ENCODE measurements at places on chromosomes 1 and 21.
A peak's percentile ranks its signal among the peaks of the same experiment; 100 is the strongest.

GRCh38 chr1:3471356-3472087, 17.1 kb downstream of the ARHGEF16 start:
- DNase-seq = no peak

- no peak for DNase-seq
Measured at GRCh38 chr1:23570001-23570691, 10.8 kb upstream of the ID3 start.

- DNase-seq = no peak
Measured at GRCh38 chr1:101089613-101090338, 64.2 kb upstream of the DPH5 start.

GRCh38 chr1:161121042-161121650, 3.2 kb downstream of the NIT1 start:
- no peak for DNase-seq

GRCh38 chr1:92754000-92754718, 30.7 kb downstream of the EVI5 start:
- DNase-seq = no peak

- DNase-seq = no peak
Measured at GRCh38 chr21:34811368-34811767, 142.6 kb downstream of the CLIC6 start.

GRCh38 chr1:171126504-171126903, 35.8 kb downstream of the FMO3 start:
- DNase-seq = no peak

GRCh38 chr1:202860744-202861419, 28.1 kb downstream of the RABIF start:
- peak; percentile 68 for DNase-seq

DNA sequence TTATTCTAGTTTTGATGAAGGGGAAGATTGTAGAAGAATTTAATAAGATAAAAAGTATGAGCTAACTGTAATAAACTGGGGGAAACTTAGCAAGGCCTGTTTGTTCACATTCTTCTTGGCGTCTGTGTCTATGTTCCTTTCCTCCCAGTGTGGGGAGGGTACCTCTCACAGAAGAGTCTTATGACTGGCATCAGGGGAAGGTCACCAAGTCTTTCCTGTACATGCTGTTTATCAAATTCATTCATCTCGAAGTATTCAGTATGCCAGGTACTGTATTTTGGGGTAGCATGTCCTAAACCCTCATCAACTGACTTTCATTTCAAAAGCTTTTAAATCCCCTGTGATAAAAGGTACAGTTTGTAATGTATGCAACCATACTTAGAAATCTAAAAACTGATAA, 78.4 kb downstream of the HS2ST1 start:
- no peak for DNase-seq

DNA sequence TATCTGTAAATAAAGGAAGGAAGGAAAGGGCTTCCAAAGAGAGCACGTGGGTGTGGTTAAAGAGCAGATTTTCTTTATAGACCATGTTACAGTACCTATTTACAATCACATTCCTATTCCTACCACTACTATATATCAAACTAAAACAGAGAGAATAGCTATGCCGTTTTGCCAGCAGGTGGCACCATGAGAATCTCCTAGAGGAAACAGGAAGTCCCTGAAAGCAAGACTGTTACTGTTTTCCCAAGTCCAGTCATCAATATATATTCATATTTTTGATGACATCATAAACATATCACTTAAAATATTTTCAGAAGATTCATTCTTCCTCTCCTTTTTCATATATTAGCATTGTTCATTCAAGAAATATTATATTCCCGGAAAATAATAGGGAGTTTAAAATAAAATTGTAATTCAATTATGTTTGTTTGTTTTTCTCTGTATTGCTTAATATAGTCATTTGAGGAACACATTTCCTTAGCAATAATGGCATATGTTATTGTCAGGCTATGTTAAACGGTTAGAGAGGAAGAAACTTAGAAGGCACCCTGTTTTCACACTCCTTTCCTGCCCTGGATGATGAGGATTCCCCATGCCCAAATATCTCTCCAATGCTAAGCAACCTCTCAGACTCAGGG, 6.6 kb downstream of the CCDC190 start:
- peak; percentile 84 for DNase-seq

GRCh38 chr1:35708441-35708921, 10.2 kb downstream of the C1orf216 start:
- peak; percentile 95 for DNase-seq

- peak; percentile 97 for DNase-seq
Measured at GRCh38 chr1:185534801-185535200, 199.4 kb upstream of the HMCN1 start.

- DNase-seq = no peak
Measured at GRCh38 chr1:229133811-229134210, 137.1 kb upstream of the RAB4A start.

DNA sequence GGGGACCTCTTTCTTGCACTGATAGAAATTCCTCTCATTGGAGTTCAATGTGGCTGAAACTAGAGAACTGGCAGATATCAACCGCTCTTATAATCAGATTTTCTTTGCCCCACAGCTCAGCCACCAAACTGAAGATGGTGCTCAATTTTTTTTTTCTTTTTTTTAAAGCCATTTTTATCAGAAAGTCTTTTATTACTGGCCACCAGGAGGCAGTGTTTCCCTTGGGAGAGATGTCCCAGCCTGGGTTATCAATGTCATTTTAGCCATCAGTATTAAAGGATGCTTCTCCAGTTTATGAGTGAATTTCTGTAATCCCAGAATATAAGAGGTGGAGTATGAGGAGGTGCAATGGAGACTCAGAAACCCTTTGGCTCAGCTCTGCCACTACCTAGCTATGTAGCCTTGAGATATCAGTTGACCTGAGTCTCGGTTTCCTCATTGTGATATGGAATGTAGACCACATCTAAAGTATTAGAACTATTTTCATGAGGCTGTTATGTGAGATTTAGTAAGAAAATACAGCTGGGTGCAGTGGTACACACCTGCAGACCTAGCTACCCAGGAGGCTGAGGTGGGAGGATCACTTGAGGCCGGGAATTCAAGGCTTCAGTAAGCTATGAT, 27.6 kb downstream of the CD244 start:
- peak; percentile 4 for DNase-seq

GRCh38 chr21:26148071-26148839, 22.3 kb downstream of the APP start:
- no peak for DNase-seq

DNA sequence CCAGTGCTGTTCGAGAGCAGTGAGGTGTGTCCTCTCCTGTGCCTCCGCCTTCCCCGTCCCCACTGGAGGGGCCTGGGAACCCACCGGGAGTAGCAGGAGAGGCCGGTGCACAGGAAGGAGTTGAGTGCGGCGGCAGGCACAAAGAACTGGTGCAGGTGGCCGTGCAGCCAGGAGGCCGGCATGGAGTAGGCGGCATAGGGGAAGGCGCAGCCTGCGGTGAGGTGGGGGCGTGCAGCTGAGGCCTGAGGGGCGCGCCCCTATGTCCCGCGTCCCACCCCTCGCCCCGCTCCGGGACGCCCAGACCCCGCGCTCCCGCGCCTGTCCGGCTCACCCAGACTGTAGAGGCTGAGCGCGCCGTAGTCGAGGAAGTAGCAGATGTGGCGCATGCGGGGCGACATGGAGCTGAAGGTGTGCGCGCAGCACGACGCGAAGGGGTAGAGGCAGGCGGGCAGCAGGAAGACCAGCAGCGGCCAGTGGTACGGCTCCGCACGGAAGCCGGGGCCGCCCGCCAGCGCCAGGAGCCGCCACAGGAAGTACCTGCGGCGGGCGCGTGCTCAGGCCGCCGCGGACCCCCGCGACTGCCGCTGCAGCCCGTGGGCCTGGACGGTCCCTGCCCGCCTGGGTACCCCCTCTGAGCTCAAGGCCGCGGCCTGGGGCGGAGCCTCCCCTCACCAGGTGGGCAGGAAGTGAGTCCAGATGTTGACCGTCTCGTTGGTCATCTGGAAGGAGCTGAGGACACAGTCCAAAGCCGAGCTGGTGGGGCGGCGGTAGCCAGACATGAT, 2.2 kb downstream of the PAQR6 start:
- DNase-seq = peak; percentile 55

DNA sequence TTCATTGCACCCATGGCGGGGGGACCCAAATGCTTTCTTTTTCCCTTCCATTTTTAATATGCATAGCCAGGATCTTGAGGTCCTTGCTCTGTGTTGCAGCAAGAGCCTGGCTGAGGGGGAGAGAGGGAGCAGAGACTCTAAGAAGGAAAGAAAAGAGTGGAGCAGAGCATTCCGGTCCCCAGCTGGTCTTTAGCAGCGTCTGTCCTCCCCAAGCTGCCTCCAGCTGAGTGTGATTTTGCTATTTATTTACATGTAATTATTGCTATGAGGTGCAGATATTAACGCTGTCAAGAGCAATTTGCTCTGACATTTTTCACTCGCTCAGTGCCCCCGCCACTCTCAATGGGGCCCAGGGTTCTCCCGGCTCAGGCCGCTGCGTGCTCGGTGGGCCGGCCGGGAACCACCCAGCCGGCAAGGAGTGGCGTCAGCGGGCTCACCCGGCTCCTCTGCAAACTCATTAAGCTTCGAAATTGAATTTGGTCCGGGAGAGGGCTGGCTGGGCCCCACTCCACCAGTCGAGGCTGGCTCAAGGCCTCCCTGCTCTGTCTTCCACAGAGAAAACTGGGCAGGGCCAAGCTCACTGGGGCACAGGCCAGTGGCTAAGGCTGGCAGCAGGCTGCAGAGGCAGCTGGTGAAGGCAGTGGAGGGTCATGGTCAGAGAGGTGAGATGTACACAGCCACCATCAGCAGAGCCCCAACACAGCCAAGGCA, 93.2 kb downstream of the PAX7 start:
- no peak for DNase-seq

GRCh38 chr1:199946305-199947155, 81.0 kb upstream of the NR5A2 start:
- DNase-seq = no peak

GRCh38 chr1:111256988-111257658, 29.6 kb downstream of the CHI3L2 start:
- DNase-seq = no peak

GRCh38 chr1:225423518-225423855, 4.4 kb downstream of the LBR start:
- DNase-seq = peak; percentile 76

DNA sequence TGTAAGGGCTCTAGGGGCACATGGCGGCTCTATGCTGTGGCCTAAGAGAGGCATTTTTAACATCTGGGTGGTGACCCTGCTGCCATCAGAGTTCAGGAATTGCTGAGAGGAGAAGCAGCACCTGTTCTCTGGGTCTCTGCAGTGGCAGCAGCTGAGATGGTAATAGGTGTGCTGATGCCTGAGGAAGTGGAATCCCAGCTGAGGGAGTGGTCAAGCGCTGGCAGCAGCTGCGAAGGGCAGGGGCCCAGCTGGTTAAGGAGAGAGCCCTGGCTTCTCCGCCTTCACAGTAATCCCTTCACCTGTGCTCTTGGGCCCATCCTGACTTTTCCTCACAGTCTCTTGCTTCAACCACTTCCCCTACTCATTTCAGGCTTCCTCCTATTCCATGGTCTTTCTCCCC, 39.8 kb downstream of the GJA5 start:
- DNase-seq = no peak

- no peak for DNase-seq
Measured at GRCh38 chr1:167435484-167435883, 82.8 kb downstream of the CD247 start.

DNA sequence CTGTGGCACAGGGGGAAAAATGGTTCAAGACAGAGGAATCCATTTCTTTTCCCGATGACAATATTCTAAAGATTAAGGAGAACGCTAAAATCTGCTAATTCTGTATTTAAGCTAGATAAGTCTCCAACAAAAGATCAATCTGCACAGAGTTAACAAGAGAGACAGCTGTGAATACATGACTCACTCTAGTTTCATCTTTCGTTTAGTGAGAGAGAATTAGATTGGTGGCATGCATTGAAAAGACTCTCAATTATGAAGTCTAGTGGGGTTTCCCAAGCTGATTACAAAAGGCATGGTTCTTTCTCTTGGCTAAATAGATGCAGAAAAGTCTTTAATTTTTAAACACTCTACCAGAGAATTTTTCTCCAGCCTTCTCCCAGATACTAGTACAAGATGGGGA, 34.4 kb downstream of the CAPN9 start:
- no peak for DNase-seq

DNA sequence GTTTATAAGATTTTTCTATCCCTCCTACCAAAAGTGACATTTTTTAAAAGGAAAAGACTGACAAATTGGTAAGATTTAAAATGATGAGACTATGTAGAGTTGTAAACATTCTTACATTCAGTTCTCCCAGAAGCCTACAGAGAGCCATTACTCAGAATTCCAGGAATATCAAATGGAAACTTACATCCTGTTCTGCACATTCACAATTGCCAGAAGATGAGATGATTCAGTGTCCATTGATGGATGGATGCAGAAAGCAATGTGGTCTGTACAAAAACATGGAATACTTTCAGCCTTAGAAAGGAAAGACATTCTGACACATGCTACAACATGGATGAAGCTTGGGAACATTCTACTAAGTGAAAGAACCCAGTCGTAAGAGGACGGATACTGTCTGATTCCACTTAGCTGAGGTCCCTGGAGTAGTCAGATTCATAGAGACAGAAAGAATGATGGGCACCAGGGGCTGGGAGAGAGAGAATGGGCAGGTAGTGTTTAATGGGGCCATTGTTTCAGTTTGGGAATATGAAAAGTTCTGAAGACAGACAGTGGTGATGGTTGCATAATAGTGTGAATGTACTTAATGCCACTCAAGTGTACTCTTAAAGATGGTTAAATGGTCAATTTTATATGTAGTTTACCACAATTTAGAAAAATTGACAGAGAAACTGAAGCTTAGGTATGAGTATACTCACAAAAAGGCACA, 16.6 kb downstream of the MX1 start:
- DNase-seq = no peak

DNA sequence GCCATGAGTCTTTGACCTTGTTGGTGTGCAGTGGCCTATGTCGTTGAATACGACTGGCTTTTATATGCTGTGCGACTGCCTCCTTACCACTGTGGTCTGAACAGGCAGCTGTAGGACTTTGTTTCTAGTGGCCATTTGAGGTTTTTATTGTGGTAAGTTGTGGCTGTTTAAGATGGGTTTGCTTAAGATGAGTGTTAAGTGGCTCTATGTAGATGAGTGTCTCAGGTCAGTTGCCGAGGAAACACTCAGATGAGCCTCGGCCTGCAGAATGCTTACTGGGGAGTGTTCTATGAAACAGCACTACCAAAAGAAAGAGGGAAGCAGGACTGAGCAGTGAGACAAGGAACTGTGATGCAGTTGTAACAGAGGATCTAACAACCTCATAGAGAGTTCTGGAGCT, 14.9 kb upstream of the CD1C start:
- no peak for DNase-seq

- DNase-seq = no peak
Measured at GRCh38 chr1:63774617-63775417, 1.0 kb downstream of the ROR1 start.

- DNase-seq = no peak
Measured at GRCh38 chr1:31116022-31116421, 50.5 kb upstream of the PUM1 start.

Data from NCI-H1092 treated with DMSO at 0.1 percent for 48 hours (cell line).